HL-60 (cell line): ENCODE measurements at places on chromosomes 11 and 22.

- DNase-seq, result no peak
These were observed 268.2 kb upstream of the C11orf87 start for GRCh38 chr11:109153836-109154235.

DNA sequence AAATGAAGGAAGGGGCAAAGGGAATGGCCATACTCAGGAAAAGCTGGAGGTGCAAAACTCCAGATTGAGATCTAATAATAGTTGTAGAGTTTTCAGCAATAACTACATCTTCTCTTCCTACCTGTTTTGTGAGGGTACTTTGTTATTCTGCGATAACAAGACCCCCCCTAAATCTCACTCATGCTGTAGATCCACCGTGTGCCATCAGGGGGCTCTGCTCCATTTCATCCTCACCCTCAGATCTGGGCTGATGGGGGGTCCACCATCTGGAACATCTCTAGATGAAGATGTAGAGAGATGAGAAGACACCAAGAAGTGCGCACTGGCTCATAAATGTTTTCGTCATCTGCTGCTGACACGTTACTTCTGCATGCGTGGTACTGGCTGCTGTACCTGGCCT, 135.9 kb upstream of the KIRREL3 start:
- DNase-seq, result no peak

DNA sequence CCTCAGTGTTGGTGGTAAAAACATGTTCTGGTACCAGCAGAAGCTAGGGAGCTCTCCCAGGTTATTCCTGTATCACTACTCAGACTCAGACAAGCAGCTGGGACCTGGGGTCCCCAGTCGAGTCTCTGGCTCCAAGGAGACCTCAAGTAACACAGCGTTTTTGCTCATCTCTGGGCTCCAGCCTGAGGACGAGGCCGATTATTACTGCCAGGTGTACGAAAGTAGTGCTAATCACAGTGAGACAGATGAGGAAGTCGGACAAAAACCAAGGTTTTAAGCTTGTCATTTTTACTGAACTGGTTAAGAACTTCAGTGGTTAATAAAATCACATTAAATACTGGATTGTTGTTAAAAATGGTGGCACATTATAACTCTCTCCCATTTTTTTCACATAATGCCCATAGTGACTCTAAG, 42.6 kb upstream of the VPREB1 start:
- DNase-seq, result no peak

DNA sequence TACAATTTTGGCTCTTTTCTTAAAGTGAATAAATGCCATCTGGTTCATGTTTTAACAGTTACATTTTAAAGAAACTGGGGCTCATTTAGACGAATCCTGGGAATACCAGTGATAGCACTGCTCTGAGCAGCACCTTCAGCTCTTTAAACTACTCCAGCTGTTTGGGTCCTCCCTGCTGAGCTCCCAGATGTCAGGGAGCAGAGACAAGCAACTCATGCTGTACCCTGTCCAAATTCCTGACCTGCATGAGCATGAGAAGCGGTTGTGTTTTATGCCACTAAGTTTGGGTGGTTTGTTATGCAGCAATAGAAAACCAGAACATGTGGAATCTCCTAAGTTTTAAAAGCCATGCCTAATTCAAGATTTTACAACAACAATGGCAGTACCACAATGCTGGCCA, 90.0 kb downstream of the FDX1 start:
- no peak for DNase-seq

- no peak for DNase-seq
These were observed 101.7 kb downstream of the SNX19 start for GRCh38 chr11:130814440-130815096.

DNA sequence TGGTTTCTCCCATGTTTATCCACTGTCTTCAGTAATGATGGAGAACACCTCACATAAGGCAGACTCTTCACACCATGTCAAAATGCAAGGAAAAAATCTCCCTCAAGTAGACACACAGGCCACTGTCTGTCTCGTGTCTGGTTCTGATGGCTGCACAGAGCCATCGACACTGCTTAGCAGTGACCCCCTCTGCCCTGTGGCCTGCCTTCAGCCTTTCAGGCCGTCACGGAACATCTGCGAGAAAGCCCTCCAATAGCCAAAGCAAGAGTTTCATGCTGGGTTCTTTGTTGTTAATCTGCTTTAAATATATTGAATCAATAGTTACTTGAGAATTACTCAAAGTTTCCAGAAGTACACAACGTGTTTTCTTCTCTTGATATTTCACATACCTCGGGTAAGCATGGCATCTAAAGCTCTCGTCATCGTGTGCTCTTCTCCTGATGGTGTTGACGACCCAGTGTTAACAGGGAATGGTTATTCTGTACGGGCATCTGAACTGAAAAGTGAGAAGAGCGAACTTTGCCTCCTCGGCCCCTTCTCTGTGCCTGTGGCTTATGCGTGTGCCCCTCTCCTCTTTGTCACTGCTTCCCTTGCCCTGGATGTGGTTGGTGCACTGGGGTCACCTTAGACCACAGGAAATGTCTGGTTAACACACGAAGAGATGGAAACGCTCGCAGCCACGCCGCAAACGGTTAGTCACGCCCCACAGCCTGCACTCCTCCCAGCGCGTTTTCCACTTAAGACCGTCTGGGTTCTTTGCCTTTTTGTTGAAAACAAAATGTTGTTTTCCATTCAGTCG, 33.4 kb upstream of the CTTN start:
- peak; percentile 81 for DNase-seq

DNA sequence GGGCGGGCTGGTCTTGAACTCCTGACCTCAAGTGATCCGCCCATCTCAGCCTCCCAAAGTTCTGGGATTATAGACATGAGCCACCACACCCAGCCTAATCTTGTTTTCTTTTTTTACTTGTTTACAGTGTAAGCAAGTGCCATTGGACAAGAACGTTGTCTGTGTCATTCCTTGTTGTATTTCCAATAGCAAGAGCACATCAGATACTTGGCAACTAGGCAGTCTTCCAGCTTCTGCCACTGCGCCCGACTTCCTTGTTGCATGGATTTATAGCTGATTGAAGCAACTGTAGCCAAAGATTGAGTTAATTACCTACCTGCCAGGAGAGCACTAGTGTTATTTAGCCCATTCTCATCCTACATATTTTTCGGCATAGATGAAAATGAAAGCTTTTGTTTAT, 3.1 kb upstream of the SGSM3 start:
- no peak for DNase-seq

DNA sequence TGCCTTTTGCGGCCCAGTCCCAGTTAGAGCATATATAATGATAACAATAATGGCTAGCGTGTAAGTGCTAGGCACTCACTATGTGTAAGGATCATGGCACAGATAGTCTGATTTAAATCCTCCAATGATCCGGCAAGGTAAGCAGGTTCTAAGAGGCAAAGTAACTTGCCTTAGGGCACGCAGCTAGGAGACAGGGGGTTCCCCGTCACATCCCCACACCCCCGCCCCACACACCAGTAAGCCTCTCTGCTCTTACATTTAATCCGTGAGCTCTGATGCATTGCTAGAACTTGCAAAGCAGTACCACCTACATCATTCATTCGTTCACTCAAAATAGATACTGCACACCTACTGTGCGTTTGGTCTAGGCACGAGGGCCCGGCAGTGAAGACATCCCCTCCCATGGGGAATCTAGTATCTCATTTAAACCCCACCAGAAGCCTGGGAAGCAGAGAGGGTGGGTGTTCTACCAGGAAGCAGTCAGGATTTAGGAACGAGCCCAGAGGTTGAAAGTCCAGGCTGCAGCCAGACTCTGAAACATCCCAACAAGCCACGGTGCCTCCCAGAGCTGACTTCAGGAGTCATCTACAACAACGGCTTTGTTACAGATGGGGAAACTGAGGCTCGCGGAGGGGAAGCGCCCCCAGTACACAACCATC, 20.6 kb downstream of the TMPRSS6 start:
- no peak for DNase-seq

GRCh38 chr11:111438168-111438567, 59.1 kb upstream of the POU2AF1 start:
- DNase-seq, result no peak

- DNase-seq, result no peak
These were observed 39.6 kb upstream of the AMOTL1 start for GRCh38 chr11:94728541-94728940.

GRCh38 chr11:103110391-103110790, 1.2 kb downstream of the DYNC2H1 start:
- DNase-seq, result no peak

DNA sequence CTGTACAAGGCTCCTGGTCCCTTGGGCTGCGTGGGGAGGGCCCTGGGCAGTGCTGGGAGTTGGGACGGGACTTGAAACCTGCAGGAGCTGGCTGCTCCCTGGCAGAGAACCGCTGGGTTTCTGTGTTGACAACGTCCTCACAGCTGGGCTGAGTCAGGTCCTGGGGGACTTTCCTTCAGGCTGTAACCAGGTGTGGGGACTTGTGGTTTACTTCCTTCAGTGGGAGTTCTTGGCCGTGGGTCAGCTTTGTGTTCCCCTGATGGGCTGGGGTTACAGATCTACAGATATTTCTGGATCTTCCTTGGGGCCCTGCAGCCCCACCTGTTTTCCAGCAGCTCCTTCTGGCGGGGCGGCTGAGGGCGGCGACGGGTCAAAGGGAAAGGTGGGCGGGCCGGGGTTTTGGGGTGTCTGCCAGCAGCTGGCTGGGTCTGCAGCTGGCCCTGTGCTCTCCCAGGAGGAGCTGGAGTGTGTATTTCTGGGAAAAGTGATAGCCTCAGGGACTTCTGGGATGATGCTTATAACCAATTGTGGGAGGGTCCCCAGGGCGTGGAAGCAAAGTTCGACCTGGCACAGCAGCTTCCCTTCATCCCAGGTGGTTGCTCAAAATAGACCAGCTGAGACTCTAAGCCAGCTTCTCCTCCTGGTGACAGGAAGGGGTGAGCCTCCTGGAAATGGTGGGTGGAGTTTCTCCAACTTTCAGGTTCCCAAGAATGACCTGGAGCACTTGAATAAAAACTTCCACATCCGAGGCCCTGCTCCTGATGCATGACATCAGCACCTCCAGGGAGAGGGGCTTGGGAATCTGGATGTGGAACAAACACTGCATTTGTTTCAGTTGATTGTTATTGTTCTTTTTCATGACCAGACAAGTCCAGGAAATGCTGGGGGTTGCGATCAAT, 19.1 kb downstream of the ST14 start:
- DNase-seq, result no peak

DNA sequence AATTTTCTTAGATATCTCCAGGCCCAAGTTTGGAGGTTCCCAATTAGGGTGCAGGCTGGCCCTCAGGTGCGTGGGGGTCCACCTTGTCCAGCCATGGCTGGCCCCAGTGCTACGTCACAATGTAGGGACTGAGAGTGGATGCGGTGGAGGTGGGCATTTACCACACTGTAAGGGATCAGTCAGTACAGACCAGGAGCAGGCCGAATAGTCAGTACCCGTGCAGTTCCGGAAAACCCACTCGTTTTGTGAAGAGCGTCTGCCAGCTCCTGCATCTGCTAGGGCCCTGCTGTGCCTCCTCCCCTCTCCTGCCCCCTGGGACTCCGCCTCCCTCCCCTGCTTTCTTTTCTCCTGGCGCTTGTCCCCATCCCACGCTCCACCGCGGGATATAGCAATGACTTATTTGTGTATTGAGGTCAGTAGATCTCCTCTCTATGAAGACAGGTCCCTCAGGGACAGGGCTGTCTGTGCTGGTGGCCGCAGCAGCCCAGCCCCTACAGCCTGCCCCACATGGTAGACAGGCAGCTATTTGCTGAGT, 50.4 kb upstream of the SEPTIN5 start:
- DNase-seq, result no peak

- DNase-seq, result peak; percentile 65
These were observed 627 bp downstream of the ASCL2 start for GRCh38 chr11:2269601-2270321.

- DNase-seq, result no peak
These were observed 608.9 kb downstream of the NTM start for GRCh38 chr11:131979364-131979763.

- no peak for DNase-seq
These were observed 108.6 kb downstream of the SCN3B start for GRCh38 chr11:123545726-123546270.

DNA sequence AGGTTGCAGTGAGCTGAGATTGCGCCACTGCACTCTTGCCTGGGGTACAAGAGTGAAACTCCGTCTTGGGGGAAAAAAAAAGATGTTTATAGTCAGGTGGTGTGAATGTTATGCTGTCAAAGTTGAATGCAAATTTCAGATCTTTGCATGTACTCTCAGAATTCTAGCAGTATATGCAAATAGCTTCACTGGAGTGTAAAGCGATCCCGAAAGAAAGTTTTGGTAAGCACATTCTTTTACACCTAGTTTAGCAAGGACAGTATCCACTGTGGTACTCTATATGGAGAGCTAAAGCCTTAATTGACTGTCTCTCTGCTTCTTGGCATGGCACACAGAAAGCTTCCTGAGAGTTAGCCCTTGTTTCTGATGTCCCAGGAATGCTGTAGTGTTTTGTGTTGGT, 4.0 kb downstream of the JAM3 start:
- DNase-seq, result no peak

GRCh38 chr11:68750195-68751003, 921 bp downstream of the TESMIN start:
- DNase-seq, result no peak
